ENCODE measurements at places on chromosomes 3 and 15.

DNA sequence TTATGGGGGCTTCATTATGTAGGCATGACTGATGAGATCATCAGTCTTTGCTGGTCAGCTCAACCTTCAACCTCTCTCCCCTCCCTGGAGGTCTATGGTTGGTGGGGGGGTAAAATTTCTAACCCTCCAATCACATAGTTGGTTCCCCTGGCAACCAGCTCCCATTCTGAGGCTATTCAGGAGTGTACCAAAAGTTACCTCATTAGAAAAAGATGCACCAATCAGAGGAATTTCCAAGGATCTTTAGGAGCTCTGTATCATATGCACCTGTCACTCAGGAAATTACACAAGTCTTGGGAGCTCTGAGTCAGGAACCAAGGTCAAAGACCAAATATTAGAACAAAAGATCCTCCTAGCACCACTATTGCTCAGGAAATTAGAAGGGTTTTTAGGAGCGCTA is 21.4 kb upstream of the LEO1 start:
- no peak for DNase-seq

- no peak for DNase-seq
Measured at GRCh38 chr3:139540651-139541531, 1.3 kb upstream of the RBP1 start.

DNA sequence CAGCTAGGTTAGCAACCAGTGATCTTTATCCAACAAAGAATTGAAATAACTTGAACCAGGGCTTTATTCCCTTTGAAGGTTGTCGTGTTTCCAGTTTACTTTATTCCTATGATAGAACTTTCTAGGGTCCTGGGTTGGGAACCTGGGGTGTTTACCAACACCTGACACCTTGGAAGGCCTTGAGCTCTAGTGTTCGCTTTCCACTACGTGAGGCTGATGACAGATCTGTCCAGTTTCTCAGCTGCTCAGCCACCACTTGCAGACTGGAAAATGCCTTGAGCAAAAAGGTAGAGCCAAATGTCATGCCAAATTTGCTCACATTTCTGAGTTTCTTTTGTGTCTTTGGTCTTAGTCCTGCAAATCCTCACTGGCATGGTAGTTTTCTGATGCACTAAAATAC is 227.2 kb downstream of the ADAMTSL3 start:
- no peak for DNase-seq

- DNase-seq, result no peak
Measured at GRCh38 chr3:181289306-181289705, 299.8 kb upstream of the DNAJC19 start.

- peak; percentile 34 for DNase-seq
Measured at GRCh38 chr15:68200016-68200861, 4.9 kb downstream of the CALML4 start.

DNA sequence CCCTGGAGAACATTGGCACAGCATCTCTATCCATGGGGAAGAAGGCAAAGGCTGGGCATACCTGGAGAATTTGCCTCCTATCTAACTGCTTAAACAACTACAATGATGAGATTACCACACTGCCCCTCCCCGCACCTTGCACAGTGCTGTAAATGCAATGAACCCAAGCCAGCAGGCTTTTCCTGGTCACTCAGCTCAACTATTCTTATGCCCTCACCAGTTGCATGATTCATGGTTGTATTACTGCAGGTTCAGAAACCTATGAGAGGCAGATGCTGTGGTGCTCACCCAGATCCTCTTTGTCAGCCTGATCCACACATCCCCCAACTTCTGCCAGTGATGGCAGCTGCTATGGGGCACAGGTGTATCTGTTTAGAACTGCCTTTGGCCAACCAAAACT is 77.7 kb upstream of the STAC start:
- no peak for DNase-seq

- no peak for DNase-seq
Measured at GRCh38 chr3:186427627-186428281, 65.7 kb upstream of the DGKG start.
